ENCODE measurements at places on chromosomes 1 and 21.

GRCh38 chr1:68199603-68200002, 32.7 kb downstream of the WLS start:
- no peak for DNase-seq

- DNase-seq = no peak
Observed at GRCh38 chr1:204227351-204227750, 13.6 kb upstream of the GOLT1A start.

DNA sequence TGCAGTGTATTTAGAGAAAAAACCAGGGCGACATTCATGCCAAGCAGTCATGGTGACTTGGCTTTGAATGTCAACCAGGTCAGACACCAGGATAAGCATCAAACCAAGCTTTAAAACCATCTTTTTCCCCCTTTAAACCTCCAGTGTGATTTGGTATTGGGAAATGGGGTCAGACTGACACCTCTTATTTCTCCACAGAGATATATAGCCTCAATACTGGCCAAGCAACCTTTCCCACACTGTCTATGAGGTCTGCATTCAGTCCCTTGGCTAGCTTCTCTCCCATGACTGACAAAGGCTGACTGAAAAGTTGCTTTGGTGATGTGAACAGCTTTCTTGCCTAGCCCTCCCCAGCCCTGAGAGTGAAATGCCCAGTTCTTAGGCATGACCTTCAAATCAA, 21.7 kb downstream of the GPR3 start:
- no peak for DNase-seq

GRCh38 chr1:26750428-26750827, 37.3 kb upstream of the PIGV start:
- no peak for DNase-seq

DNA sequence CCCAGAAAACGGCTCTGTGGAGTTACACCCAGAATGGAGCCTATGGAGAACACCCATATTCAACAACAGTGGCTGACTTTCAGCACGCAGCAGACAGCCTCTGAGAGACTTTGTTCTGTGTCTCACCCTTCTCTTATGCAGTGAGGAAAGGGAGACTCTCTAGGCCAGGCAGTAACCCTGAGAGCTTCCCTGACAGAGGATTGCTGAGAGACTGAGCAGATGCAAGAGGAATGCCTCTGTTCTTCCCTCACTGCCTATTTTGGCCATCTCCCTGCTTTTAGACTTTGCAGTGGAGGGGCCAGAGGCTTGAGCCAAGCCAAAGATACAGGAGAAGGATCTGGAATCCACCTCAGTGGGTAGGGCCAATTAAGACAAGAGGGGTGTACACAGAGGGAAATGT, 41.8 kb upstream of the SLC16A1 start:
- DNase-seq = no peak

- DNase-seq = no peak
Observed at GRCh38 chr1:198639671-198640143, 867 bp downstream of the PTPRC start.

DNA sequence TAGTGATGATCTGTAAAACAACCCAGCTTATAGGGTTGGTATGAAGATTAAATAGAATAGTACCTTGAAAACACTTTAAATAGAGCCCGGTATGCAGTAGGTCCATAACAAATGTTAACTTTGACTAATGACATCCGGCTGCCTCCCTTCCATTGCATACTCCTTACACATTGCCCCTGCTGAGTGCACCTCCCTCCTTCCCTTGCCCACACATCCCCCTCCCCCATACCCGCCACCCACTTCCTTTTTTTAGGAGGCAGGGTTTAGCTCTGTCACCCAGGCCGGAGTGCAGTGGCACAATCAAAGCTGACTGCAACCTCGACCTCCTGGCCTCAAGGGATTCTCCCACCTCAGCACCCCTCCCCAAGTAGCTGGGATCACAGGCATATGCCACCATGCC, 24.4 kb upstream of the ZC3H12A start:
- DNase-seq = no peak

- no peak for DNase-seq
Observed at GRCh38 chr1:228830185-228830953, 95.1 kb downstream of the RHOU start.

DNA sequence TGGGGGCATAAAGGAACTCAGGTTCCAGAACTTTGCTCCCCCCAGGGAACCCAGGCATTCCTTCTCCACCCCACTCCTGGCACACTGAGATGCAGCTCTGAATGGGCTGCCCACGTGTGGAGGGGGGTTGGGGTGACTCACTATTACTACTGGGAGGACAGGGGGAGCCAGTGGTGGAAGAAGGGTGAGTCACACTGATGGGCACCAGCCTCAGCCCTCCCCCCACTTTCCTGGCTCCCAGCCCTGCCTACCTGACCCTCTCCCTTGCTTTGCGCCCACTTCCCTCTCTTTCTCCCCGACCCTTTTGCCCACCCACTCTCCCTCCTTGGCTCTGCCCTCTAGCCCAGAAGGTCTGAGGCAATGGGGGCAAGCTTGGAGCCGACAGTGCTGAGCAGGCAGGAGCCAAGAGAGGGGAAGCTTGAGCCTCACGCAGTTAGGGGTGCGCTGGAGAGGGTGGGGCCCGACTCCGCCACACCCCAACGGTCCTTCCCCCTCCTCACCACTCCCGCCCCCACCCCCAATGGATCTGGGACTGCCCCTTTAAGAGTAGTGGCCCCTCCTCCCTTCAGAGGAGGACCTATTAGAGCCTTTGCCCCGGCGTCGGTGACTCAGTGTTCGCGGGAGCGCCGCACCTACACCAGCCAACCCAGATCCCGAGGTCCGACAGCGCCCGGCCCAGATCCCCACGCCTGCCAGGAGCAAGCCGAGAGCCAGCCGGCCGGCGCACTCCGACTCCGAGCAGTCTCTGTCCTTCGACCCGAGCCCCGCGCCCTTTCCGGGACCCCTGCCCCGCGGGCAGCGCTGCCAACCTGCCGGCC, at the start of gene LMNA:
Gene LMNA (plus strand): TSS at position 611 of the 818 bp plus-strand sequence. CDS start 208 bp downstream, outside the sequence.
- peak; percentile 97 for DNase-seq

- DNase-seq = no peak
Observed at GRCh38 chr1:99281105-99281504, 16.8 kb downstream of the PLPPR4 start.

DNA sequence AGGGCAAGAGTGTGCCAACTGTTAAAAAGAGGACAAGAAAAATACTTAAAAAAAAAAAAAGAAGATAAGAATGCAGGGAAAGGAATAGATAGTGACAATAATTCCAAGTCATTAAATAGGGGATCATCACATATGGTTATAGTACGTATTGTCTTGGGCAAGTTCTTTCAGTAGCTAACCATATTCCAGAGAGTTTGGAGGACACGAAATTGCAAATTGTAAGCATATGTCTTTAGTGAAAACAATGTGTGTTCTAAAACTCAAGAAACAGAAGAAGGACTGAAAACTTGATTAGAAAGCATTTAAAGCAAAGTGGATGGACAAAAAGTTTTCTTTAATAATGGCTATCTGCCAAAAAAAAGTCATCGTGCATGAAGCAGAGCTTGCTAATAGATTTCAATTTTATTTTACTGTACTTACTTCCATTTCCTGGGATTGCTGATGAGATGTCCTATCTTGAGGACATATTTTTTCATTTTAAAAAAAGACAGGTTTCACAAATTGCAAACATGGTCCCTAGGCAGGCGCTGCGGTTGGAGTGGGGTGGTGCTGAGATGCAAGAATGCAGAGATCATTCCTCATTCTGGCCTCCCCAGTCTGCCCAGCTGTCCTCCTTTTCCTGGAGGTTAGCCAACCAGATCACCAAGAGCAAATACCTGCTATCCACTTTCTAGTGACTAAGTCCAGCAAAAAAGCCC, 11.9 kb downstream of the TSPAN2 start:
- peak; percentile 60 for DNase-seq
